ENCODE measurements at places on chromosomes 2 and 18.

GRCh38 chr18:39345321-39345720, 1779.7 kb upstream of the CELF4 start:
- DNase-seq, result no peak

- DNase-seq, result no peak
These were observed 288.5 kb upstream of the HNMT start for GRCh38 chr2:137675584-137676327.

GRCh38 chr2:106782681-106783080, 103.3 kb downstream of the ST6GAL2 start:
- DNase-seq, result no peak

GRCh38 chr2:27622921-27623384, 5.9 kb downstream of the CCDC121 start:
- DNase-seq, result no peak

DNA sequence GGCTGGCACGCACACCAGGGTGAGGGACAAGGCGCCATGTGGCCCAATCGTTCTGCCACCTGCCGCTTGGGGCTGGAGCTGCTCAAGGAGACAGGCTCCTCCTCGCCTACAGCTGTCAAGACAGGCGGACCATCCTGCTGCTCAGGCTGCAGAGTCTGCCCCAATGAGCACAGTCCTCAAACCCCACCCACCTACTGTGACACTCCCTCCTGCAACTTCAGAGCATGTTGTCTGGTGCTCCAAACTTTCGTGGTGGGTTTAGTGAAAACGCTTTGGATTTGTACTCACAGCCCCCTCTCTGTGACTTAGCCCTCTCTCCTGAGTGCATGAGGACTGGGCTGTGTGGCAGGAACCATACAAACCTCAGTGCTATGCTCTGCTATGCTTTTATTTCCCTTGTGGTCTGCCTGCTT, 23.2 kb upstream of the SLC35F6 start:
- no peak for DNase-seq

- DNase-seq, result no peak
These were observed 2.3 kb downstream of the GPR155 start for GRCh38 chr2:174484573-174484972.

DNA sequence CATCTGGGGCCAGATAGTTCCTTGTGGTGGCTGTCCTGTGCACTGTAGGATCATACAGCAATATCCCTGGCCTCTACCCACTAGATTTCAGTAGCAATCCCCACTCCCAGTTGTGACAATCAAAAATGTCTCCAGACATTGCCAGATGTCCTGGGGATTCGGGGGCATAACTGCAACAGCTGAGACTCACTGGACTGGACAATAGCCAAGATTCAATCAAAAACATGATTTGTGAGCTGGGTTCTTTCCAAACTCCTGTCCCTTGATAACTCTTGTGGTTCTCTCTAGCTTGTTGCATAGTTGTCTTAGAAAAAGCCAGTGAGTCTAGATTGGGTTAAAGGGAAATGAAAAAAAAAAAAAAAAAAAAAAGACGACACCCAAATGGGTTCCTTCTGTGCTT, 293.4 kb downstream of the CELF4 start:
- no peak for DNase-seq

DNA sequence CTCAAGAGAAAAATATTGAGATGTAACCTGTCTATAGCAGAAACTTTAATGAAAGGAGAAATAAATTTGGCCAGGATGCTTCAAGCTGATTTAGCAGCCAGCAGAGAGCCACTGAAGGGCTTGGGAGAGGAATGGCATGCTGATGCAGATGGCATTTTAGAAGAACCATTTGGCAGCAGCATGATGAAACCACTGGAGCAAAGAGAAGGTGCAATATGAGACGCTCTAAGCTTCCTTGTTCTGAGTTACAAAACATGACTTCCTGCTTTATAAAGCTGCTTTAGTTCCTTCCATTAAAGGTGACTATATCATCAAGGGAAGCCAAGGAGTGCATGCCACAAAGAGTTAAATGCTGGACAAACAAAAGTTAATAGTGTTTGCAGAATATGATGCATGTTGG, 189.7 kb downstream of the PID1 start:
- DNase-seq, result no peak

DNA sequence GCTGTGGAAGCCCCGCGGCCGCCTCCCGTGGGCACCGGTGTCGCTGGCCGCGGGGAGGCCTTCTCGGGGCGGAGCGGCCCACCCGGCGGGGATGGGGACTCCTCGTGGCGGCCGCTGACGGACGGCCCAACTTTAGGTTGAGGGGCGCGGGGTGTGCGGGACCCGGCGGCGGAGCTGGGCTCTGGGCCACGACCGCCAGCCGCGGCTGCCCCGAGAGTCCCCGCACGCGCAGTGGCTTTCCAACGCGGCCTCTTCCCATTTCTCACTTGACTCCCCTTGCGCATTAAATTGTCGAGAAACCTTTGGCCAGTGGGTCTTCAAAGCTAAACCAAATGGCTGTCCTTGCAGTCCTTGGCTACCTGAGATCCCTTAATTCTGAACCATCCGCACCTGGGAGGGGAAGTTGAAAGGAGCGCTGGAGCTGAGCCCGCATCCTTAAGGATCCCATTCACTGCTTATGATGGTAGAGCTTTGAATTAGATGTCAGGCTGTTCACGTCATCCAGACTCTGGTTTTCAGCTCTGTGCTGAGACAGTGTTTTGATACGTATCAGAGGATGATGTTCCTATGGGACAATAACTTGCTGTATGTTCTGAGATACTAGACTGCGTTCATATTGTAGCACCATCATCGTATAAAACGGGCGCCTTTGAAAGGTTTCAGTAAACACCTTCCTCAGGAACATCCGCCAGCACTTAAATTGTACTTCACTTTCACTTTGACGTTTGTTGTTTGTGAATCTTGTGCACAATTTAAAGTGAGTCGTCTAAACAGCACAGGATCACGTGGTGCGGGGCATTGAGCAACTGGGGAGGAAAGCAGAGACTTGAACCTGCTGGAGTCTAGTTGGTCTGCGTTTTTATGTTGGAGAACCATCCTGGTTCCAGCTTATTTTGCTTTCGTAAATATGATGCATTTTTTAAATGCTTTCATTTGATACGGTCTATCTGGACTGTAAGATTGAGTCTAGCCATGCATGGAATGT, 874 bp downstream of the CLIP4 start:
- peak; percentile 28 for DNase-seq

- no peak for DNase-seq
These were observed 17.9 kb upstream of the FIGN start for GRCh38 chr2:163753726-163754125.

- DNase-seq, result no peak
These were observed 15.8 kb downstream of the KYNU start for GRCh38 chr2:142893241-142893640.

- no peak for DNase-seq
These were observed 42.4 kb downstream of the KLF7 start for GRCh38 chr2:207123335-207123744.

GRCh38 chr2:3741867-3742602, 38.7 kb downstream of the DCDC2C start:
- DNase-seq, result no peak

DNA sequence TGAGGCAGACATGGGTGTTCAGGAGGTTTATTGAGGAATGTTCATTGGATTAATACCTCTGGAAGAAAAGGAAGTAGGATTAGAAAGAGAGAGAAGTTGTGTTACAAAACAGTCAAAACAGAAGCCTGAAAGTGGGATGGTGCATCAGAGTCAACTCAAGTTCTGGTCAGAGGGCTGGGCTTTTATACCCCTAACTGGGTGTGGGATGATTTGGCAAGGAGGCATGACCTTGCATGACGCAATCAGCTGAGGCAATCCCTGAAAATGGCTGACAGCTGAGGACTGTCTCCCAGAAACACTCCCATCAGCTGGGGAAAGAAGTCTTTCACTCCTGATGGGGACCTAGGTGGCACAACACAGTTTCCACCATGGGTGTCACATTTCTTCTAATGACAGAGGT, 818.2 kb downstream of the SATB2 start:
- no peak for DNase-seq

- no peak for DNase-seq
These were observed 493.1 kb downstream of the XIRP2 start for GRCh38 chr2:167381349-167381748.

DNA sequence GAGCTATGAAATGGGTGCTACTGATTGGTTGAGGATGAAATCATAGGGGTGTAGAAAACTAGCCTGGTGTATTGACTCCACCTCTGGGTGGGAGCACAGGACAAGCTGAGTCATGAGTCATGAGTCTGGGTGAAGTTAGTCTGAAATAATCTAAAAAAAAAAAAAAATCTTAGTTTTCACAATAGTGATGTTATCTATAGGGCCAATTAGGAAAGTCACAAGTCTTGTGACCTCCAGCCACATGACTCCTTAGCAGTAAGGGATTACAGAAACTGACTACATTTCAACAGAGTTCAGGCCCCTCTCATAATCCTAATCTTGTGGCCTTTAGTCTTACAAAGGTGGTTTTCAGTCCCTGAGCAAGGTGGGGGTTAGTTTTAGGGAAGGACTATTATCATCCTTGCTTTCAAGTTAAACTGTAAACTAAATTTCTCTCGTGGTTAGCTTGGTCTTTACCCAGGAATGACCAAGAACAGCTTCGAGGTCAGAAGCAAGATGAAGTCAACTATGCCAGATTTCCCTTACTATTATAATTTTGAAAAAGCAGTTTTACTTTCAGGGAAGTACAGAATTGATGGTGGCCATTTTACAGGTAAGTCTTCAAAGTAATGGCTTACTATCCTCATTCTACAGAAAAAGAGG, 338.0 kb upstream of the GYPC start:
- no peak for DNase-seq

GRCh38 chr2:67389286-67389685, 7.8 kb upstream of the ETAA1 start:
- no peak for DNase-seq

DNA sequence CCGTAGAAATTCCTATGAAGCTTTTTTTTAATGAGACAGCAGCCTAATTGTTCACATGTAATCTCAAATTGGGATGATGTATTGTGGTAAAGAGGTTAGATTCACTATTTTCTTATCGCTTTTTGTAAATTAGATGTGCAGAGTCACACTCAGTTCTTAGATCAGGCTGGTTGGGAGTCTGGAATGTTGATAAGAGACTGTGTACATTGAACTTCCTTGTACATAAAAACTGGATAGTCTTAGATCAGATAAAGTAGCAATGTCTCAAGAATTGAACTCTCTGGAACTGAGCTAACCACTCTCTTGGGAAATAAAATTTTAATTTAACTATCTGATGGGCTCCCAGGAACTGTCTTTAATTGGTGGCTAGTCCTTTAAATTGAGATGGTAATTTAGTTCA, 108.1 kb upstream of the MSTN start:
- no peak for DNase-seq

- DNase-seq, result no peak
These were observed 467.7 kb downstream of the EPHA4 start for GRCh38 chr2:221104361-221104811.
